Calu3 (cell line): ENCODE measurements at places on chromosomes 12 and 14.

GRCh38 chr12:93146263-93146939 is 217.3 kb upstream of the EEA1 start:
- DNase-seq: peak; percentile 59

DNA sequence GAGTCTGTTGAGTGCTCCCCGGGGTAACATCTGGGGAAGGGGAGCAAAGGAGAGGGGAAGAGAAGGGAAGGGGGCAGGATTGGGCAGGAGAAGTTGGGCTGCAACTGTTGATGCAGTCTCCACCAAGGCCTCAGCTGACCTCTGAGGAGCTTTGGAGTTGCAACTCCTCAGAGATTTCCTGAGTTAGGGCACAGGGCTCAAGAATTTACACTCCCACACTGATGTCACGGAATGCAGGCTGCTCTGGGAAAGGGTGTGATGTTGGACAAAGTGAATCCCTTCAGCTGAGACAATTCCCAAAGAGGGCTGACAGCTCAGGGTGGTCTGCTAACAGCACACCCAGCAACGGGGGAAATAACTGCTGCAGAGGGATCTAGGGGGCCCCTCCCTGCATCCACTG is 295.6 kb downstream of the PCNX1 start:
- no peak for DNase-seq

DNA sequence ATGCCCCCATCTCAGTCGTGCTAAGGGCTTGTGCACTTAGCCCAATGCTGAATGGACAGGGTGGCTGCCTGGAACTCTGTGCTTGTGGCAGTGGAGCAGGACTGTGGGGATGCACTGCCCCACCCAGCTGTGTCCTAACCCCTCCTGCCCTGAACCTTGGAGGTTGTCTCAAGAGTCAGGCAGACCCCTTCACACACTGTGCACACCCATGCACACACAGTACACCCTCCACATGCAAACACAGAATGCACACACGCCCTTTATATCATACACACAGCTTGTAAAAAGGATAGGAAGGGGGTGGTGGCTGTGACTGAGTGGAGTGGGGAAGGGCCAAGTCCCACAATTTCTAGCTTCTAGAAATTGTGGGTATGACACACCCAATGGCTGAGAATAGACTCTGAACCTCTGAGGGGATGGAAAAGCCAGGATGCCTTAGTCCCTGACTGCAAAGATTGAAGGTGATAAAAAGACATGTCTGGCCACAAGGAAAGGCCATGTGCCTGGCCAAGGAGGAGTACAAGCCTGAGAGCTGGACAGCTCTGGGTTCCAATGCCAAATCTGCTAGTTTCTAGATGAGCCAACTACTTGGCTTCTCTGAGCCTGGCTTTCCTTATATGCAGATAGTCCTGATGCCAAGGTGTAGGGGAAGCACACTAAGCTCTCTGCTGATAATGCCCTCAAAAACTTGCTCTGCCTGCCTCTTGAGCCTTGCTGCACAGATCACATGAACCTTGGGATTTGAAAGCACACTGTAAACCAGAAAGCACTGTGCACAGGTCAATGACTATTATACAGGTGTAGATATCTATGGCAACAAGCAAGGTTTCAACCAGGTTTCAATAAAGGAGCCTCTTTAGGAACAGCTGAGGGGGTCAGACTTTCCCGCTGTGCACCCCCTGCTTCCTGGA is 8.4 kb downstream of the KRT8 start:
- DNase-seq: no peak

- DNase-seq: no peak
Observed at GRCh38 chr12:106481246-106481645, 101.6 kb upstream of the RFX4 start.

GRCh38 chr12:104479123-104479662 is 22.4 kb downstream of the CHST11 start:
- no peak for DNase-seq
